Stimulated activated CD8-positive, alpha-beta memory T cell treated with anti-CD3 and anti-CD28 coated beads, Interleukin-2, amount 100 ng/mL, for 48 hours (primary cell): ENCODE measurements at places on chromosomes 5 and 9.

GRCh38 chr9:101115102-101115501 lies 86.6 kb downstream of the PLPPR1 start:
- DNase-seq: no peak

DNA sequence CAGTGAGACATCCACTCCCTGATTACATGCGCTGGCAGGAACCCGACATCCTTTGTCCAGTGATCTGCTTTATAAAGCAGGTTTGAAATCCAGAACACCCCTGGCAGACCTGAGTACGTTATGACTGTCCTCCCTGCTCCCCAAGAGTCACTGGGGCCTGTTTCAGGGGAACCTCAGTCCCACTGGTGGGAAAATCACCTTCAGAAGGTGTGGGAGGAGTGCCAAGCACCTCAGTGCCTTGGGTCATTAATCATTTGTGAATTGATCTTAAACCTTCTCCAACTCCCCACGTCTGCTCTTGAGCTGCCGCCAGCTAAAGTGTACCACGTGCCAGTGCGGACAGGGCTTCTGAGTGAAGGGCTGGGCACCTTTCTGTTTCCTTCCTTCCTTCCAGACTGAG lies 16.2 kb downstream of the SLC6A3 start:
- DNase-seq: no peak

GRCh38 chr5:96703995-96704394 lies 41.8 kb downstream of the CAST start:
- no peak for DNase-seq

DNA sequence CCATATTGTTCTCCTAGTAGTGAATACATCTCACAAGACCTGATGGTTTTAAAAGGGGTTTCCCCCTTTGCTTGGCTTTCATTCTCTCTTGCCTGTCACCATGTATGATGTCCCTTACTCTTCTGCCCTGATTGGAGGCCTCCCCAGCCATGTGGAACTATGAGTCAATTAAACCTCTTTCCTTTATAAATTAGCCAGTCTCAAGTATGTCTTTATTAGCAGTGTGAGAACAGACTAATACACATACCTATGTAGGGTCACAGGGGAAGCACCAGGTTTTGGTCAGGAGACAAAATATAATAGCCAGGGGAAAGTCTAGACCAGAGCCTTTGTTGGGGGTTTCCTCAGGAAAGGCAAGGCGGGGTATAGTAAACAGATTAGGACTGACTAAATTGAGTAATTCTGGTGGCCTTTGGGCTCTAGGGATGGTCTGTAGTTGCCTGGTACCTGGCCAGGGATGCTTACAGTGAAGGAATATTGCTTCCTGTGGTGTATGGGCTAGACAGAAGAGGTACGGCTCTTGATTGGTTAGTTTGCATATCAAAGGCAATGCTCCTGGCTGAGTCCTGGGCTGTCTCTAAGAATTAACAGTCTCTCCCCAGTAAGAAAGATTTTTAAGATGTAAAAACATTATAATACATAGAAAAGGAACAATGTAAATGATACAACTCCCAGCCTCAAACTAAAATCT lies 254.5 kb downstream of the ELAVL2 start:
- no peak for DNase-seq

- DNase-seq: no peak
Measured at GRCh38 chr5:148966938-148967337, 95.9 kb downstream of the SH3TC2 start.
